NB4 (cell line): ENCODE measurements at places on chromosomes 16 and 17.

- no peak for DNase-seq
These were observed 19.5 kb downstream of the RAP1GAP2 start for GRCh38 chr17:2815781-2816185.

DNA sequence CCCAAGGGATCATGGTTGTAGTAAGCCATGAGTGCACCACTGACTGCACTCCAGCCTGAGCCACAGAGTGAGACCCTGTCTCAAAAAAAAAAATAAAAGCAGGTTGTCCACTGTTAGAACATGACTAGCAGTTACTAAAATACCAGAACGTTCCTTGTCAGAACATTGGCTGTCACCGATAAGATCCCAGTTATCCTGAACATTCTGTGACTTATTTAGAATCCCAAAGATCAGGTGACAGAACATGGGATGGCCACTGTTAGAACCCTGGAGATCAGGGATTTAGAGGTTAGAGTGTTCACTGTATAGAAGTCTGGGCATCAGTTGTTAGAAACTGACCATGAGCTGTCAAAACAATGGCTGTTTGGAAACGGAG lies 8.6 kb downstream of the CES4A start:
- DNase-seq: no peak

- no peak for DNase-seq
These were observed 22.6 kb upstream of the PMP22 start for GRCh38 chr17:15287538-15288267.

DNA sequence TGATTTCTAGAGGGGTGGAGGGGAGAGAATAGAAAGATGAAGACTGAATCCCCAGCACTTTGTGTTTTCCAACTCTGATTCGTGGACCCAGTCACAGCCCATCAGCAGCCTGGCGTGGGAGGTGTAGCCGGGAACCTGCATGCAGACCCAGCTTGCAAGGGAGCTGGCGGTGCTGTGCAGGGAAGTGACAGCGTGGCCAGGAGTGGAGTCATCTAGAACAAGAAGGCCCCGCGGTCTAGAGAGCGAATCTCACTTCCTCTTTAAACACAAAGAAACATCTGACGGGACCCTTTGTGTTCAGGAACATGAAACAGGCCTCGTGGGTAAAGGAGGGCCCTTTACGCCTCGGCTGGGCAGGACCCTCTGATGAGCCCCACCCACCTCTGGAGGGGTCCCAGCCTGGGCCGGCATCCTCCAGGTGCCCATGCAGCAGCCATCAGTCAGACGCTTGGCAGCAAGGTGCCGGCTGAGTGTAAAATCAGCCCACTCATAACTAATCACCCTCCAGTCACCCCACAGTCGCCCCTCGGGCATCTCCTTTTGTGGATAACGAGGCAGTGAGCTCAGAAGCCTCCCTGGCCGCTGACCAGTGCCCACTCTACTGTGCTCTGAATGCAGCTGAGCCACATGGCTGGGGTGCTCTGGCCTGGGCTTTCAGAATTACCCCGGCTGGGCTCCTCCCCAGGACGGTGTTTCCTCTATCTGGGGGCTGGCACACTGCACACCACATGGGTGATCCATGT lies 4.4 kb downstream of the SNAI3 start:
- DNase-seq: peak; percentile 96

- DNase-seq: peak; percentile 52
These were observed 50.6 kb upstream of the TANGO6 start for GRCh38 chr16:68792465-68793324.

- DNase-seq: peak; percentile 40
These were observed 7.7 kb downstream of the PSMD7 start for GRCh38 chr16:74304164-74304834.
